Activated CD4-positive, alpha-beta T cell treated with anti-CD3 and anti-CD28 coated beads, Interleukin-2, amount 50 U/mL, for 48 hours (primary cell): ENCODE measurements at places on chromosomes 16 and 17.

- no peak for DNase-seq
Observed at GRCh38 chr16:89561884-89562599, 1.6 kb downstream of the RPL13 start.

DNA sequence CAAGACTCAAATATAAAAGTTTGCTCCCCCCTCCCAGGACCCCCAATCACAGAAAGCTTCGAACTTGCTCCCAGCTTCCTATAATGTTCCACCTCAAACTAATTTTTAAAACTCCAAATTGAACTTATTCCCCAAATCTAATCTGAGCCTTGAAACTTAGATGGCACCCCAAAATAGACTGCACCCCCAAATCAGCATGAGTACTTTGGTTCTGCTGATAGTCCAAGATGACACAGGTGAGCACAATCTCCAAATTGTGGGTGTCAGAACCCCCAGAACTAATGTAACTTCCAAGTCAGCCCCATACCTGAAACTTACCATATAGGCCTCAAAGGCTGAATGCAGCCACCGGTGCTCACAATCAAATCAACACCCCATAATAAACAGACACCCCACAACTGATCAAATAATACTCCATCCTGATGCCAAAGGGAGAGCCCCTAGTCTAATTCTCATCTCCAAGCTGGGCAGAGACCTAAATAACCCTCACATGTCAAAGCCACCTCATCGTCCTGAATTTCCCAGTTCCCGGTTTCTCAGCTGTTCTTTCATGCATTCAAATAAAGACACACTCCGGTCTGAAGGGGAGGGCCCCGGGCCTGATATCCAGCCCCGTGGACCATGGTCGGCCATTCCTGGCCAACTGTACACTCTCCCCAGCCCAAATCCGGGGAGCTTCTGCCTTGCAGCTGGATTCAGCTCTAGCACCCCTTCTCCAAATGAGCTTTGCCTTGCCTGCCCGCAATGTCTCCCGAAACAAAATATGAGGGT lies 1.8 kb upstream of the BCL6B start:
- no peak for DNase-seq

- DNase-seq: no peak
Observed at GRCh38 chr17:58250344-58251011, 12.1 kb downstream of the LPO start.

DNA sequence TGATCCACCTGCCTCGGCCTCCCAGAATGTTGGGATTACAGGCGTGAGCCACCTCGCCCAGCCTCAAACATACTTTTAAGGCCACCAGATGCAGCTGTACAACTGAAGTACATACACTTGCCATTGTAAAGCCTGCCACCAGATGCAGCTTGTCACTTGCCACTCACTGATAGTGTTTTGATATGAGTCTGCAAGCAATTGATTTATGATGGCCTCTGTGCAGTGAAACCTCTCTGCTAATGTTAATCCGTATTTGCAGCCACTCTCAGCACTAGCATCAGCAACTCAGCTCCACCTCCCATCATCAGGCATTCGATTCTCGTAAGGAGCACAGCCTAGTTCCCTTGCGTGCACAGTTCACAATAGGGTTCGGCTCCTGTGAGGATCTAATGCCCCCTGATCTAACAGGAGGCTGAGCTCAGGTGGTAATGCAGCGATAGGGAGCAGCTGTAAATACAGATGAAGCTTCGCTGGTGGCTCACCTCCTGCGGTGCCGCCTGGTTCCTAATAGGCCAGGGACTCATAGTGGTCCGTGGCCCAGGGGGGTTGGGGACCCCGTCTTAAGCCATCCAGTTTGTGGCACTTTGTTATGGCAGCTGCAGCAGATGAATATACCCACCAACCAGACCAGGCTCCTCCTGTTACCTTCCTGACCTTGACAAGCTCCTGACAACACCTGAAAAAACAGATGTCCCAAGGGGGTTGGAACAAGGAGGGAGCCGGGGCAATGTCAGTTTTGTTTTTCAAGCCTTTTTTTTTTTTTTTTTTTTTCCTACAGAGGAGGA lies 1.3 kb upstream of the HERPUD1 start:
- DNase-seq: no peak

DNA sequence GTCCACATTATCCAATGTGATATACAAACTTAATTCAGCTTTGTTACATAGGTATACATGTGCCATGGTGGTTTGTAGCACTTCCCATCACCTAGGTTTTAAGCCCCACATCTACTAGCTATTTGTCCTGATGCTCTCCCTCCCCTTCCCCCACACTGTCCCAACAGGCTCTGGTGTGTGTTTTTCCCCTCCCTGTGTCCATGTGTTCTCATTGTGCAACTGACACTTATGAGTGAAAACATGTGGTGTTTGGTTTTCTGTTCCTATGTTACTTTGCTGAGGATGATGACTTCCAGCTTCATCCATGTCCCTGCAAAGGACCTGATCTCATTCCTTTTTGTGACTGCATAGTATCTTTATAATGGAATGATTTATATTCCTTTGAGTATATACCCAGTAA lies 196.7 kb downstream of the CDH11 start:
- no peak for DNase-seq

- peak; percentile 73 for DNase-seq
Observed at GRCh38 chr16:27355610-27356009, 41.8 kb downstream of the IL4R start.

DNA sequence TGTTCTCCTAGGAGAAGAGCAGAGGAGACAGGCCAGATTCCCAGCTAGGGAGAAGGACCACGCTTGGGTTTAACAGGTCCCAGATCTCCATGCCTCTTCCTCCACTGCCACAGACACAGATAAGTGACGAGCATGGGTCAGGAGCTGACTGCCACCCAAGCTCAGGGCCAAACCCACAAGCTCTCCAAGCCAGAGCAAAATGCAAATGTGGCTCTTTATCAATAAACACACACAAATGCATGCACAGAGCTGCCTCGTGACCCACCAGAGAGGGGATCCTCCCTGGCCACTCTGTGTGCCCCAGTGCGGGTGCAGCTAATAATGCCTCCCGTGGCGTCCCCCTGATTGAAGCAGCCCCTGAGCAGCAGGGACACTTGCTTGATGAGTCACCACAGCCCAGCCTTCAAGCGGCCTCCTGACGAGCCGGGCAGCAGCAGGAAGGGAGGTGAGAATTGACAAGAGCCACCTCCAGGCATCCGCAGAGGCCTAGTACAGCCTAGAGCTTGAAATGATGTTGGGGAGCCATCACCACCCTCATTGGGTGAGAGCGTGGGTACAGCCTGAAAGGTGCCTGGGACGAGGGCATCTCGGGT lies 143.9 kb downstream of the CCDC182 start:
- DNase-seq: no peak

GRCh38 chr17:28335959-28336871 lies 654 bp downstream of the TNFAIP1 start:
- peak; percentile 33 for DNase-seq

DNA sequence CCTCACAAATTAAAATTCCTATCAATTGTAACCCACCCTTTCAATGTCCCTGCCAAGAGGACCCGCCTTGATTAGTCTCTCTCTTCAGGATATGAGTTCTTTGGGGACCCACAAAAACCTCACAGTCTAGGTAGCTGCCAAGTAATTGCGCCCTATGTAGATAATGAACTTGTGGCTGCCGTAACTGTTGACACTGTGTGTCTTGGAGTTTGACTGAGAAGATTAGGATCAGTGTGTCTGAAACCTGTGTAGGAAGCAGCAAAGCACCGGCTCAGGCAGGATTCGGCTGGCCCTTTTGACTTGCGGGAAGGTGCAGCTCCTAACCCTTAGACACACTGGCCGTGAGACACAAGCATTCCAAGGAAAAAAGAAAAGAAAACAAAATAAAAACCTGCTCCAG lies 17.8 kb upstream of the SLC6A4 start:
- DNase-seq: no peak

- no peak for DNase-seq
Observed at GRCh38 chr16:57634171-57634570, 5.7 kb downstream of the ADGRG1 start.

DNA sequence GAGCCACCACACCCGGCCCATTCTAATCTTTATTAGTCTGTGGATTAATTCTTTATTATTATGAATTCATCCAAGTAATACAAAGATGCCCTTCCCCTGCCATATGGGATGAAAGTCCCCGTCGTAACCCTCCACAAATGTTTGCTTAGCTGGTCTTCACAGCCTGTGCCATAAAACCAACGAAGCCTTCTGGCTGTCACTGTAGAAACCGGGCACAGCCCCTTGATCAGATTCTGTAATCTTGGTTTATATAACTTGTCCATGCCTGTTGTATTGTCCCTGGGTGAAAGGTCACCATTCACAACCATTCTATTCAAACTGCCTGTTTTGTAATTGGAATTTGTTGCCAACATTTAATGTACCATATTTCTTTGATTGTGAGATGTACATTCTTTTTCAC lies 66.5 kb downstream of the ATP2C2 start:
- no peak for DNase-seq

GRCh38 chr17:29659155-29659554 lies 36.4 kb upstream of the CORO6 start:
- no peak for DNase-seq

DNA sequence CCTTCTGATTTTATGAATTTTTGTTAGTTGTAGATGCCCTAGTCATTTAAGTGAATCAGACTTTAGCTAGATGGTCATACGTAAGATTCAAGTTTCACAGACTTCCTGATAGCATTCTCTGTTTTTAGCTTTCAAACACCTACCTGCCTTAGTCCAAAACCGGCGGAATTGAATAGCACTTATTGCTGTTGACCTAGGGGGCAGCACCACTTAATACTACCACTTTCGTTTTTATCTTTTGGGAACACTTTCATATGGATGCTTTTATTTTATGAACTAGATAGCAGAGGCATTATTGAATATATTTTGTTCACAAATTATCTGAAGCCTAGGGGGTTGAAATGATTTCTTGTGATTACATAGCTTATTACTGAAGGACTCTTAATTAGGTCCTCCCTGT lies 31.5 kb downstream of the TADA2A start:
- DNase-seq: no peak

GRCh38 chr17:34375426-34375997 lies 12.5 kb upstream of the CCL1 start:
- no peak for DNase-seq

GRCh38 chr16:11112723-11113348 lies 143.2 kb downstream of the SOCS1 start:
- no peak for DNase-seq

DNA sequence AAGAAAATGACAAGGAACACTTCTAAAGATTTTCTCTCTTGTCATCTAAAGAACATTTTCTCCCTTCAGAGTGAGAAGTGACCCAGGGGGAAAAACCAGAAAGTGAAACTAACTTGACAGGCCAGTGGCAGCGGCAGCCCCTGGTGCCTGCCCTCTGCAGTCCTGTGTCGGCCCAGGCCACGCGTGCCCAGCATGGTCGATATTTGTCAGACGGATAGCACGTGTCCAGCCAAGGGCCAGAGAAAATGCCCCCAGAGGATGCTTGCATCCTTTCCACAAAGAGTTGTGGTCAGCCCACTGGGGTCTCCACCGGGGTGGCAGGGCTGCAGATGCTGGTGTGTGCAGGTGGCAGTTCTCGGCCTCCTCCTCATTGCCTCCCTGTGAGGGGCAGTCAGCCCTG lies 176.6 kb downstream of the RAB11FIP4 start:
- DNase-seq: no peak

- DNase-seq: no peak
Observed at GRCh38 chr17:43816336-43817320, 16.3 kb downstream of the MPP3 start.

- peak; percentile 85 for DNase-seq
Observed at GRCh38 chr16:67928561-67929364, 2.9 kb downstream of the CTRL start.

GRCh38 chr16:17598968-17599367 lies 128.2 kb upstream of the XYLT1 start:
- DNase-seq: no peak

GRCh38 chr17:64002658-64003525 lies 4.7 kb downstream of the PRR29 start:
- DNase-seq: no peak

- peak; percentile 31 for DNase-seq
Observed at GRCh38 chr17:73901661-73902415, 257.6 kb upstream of the SDK2 start.

- DNase-seq: no peak
Observed at GRCh38 chr16:68332411-68333121, 21.7 kb downstream of the PRMT7 start.

GRCh38 chr17:12866244-12866643 lies 76.9 kb downstream of the ARHGAP44 start:
- DNase-seq: no peak
